ENCODE measurements at places on chromosomes 2 and 18.

- no peak for DNase-seq
Measured at GRCh38 chr2:120978359-120979050, 242.8 kb downstream of the GLI2 start.

DNA sequence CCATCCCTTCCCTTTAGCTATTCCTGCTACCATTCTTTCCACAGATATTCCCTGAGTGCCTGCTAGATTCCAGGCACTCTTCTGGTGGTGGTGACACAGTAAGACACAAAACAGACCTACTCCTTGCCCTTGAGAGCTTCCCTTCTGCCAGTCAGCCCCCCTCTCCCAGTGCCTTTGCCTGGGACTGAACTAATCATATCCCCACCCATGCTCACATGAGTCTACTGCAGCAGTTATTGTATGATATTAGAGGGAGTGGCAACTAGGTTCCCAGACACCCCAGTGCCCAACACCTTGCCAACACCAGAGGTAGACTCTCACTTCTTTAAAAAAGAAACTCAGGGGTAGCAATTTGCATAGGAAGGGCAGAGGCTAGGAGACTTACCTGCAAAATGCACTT lies 7.2 kb upstream of the LBH start:
- no peak for DNase-seq

DNA sequence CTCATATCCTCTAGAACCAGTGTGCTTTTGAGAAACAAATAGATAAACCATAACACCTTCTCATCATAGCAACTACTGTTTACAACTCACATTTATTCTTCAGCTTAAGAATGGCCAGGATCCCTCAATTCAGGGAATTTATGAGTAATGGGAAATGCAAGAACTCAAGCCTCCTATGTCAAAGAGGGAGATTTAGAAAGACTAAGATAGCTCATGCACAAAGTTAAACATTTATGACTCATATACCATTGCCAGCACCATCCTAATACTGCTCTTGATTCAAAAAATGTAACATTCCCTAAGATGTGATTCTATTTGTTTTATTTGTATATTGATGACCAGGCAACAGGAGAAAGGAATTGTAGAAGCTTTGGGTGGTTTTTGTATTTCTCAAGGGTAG lies 172.8 kb downstream of the CYP26B1 start:
- no peak for DNase-seq

GRCh38 chr2:28333606-28334526 lies 58.8 kb upstream of the FOSL2 start:
- DNase-seq = no peak

DNA sequence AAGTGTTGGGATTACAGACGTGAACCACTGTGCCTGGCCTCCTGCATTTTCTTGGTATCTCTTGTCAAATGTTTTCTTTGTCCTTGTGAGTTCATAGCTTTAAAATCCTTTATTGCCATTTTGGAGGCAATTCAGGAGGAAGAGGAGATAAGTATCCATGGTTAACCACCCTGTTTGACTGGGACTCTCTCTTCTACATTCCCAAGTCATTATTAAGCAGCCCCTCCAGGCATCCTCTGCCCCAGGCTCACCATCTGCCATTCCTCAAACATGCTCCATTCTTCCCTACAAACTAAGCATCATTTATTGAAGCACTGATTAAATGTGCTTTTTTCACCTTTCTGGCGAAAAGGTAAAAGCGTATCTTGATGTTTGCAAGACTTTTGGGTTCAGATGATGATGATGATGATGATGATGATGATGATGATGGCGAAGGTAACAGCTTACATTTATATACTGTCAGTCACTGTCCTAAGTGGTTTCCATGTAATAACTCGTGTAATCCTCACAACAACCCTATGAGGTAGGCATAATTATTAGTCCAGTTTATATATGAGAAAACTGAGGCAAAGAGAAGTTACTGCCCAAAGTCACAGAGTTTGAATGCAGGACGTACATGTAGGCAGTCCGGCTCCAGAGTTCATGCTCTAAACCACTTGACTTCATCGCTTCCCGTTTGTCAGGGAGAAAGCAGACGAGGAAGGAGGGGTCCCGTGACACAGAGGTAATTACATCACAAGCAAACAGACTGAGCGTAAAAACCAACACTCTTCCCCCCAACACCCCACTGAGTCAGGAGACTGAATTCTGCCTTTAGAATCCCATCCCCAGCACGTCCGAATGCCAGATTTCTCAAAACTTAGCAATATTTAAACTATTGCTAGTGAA lies 69.7 kb upstream of the ACKR3 start:
- no peak for DNase-seq

DNA sequence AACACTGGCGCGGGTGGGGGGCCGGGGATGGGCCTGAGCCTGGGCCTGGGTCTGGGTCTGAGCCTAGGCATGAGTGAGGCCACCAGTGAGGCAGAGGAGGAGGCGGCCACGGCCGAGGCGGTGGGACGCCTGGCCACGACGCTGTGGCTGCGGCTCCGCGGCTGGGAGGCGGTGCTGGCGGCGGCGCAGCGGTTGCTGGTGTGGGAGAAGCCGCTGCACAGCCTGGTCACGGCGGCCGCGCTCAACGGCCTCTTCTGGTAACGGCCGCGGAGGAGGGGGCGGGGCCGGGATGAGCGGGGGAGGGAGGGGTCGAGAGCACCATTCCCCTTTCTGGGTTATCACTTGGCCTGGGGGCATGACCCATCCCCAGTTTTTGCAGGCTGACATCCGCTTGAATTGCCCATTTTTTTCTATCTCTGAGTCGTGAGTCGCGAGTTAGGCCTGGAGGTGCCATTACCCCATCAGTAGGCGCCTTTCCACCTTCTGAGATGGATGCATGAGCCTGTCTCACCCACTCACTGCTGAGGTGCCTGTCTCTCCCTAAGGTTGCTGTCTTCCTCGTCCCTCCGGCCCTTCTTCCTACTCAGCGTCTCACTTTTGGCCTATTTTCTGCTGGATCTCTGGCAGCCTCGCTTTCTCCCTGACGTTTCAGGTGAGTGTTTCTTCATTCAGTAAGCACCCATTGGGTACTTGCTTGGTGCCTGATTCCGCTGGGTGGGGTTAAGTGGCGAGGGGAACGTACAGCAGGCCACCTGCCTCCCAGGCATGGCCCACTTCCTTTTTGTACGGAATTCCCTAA lies 501 bp downstream of the RETREG2 start:
- no peak for DNase-seq

GRCh38 chr2:121072784-121073183 lies 212.2 kb downstream of the TFCP2L1 start:
- DNase-seq = no peak

DNA sequence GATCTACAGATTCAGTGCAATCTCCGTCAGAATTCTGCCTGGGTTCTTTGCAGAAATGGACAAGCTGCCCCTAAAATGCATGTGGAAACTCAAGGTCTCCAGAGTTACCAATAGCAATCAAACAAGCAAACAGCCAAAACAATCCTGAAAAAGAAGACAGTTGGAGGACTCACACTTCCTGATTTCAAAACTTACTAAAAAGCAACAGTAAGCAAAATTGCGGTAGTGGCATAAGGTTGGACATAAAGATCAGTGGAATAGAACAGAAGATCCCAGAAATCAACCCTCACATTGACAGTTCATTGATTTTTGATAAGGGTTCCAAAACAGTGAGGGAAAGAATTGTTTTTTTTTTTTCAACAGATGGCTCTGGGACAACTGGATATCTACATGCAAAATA lies 59.7 kb downstream of the NPPC start:
- no peak for DNase-seq

GRCh38 chr2:237033536-237034060 lies 52.1 kb upstream of the COPS8 start:
- DNase-seq = no peak

GRCh38 chr2:233991196-233991595 lies 59.3 kb upstream of the SPP2 start:
- no peak for DNase-seq

GRCh38 chr2:150020937-150021673 lies 433.5 kb upstream of the MMADHC start:
- no peak for DNase-seq

DNA sequence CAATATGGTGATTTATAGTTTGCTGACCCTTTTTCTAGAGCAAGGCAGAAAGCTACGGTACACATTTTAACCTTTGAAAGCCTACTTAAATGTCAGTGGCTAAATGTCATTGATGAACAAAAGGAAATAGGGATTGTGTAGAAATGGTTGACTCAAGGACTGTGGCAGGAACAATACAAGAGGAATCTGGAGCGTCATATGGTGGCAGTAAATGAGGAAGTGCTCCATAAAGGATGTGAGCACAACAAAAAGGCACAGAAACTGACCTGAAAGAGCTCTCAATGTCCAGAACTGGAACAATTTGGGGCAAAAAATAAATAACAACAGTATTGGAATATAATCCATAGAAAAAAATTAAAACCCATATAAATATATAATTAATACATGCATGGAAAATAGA lies 443.9 kb upstream of the VRK2 start:
- no peak for DNase-seq

DNA sequence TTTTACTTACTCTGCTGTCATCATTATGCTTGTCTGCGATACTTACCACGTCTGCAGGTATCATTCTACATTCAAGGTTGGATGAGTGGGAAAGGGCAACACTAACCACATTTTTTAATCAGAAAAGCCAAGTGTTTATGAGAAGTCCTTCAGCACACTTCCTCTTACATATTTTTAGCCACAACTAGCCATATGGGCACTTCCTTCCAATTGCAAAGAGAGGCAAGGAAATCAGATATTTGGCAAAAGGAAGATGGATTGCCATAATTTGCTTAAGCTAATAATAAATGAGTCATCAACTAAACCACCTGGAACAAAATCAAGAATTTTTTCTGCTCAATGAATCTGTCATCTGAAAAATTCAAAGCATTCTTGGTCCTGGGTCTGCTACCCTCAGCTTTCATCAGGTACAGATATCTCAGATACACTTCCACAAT lies 16.7 kb upstream of the MRO start:
- DNase-seq = no peak

DNA sequence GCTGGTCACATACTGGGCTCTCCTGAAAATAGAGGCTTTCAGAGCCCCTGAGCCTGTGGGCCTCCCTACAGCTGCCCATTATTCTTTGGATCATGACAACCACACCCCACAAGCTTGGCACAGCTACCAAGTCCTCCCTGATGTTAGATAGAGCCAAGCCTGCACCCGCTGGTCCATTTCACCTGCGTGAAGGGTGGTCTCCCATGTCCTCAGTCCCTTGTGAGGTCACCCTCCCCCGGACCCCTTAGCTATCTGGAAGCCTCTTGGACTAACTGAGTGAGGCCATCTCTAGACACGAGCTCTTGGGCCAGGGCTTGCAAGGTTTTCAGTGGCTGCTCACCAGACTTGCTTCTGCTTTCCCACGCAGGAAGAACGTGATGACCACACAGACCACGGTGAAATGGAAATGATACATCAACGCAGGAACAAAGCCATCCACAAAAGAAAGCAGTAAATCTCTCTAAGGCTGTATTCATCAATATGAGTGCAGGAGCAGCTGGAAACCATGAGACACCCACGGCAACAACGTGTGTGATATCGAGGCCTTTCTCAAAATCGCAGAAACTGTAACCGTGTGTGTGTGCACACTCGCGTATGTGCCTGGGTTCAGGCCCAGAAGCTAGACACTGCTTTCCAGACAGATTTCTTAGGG lies 10.1 kb upstream of the MAL start:
- DNase-seq = no peak

- DNase-seq = no peak
Measured at GRCh38 chr2:224951723-224952481, 90.4 kb downstream of the DOCK10 start.

- no peak for DNase-seq
Measured at GRCh38 chr18:44309185-44309584, 371.5 kb upstream of the SETBP1 start.

DNA sequence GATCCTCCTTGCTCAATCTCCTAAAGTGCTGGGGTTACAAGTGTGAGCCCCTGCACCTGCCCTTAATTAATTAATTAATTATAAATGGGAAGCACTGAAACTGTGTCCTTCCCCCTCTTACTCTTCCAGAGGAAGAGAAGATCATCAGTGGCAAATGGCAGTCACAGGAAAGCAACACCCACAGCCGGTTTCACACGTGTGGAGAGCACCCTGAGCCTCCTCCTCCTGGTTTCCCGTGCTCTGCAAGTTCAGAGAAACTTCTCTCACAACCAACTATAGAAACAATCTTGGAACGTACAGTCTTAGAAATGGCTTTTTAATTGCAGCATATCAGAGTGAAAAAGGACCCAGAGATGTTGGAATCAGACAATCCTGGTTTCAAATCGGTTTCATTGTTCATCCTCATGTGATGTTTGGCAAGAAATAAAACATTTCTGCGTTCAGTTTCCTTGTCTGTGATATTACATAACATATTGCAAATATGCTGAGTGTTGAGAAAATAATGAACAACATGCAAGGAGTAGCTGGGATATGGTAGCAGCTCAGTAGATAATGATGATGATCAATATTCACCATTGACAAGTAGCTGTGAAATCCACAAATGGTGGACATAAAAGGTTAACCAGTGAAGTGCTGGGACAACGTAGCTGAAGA lies 141.0 kb upstream of the KCTD1 start:
- DNase-seq = no peak

DNA sequence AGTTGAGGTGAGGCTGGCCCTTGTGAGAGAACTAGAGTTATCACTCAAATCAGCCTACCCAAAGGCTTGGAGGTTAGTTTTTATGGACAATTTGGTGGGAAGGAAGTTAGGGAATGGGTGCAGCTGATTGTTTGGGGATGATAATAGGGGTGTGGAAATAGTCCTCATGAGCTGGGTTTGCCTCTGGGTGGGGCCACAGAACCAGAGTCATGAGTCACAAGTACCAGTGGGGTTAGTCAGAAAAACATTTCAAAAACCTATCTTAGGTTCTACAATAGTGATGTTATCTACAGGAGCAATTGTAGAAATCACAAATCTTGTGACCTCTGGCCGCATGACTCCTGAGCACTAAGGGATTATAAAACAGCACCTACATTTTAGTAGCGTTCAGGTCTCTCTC lies 630.1 kb upstream of the PIK3C3 start:
- no peak for DNase-seq

- DNase-seq = no peak
Measured at GRCh38 chr2:25926984-25927756, 48.9 kb upstream of the ASXL2 start.

DNA sequence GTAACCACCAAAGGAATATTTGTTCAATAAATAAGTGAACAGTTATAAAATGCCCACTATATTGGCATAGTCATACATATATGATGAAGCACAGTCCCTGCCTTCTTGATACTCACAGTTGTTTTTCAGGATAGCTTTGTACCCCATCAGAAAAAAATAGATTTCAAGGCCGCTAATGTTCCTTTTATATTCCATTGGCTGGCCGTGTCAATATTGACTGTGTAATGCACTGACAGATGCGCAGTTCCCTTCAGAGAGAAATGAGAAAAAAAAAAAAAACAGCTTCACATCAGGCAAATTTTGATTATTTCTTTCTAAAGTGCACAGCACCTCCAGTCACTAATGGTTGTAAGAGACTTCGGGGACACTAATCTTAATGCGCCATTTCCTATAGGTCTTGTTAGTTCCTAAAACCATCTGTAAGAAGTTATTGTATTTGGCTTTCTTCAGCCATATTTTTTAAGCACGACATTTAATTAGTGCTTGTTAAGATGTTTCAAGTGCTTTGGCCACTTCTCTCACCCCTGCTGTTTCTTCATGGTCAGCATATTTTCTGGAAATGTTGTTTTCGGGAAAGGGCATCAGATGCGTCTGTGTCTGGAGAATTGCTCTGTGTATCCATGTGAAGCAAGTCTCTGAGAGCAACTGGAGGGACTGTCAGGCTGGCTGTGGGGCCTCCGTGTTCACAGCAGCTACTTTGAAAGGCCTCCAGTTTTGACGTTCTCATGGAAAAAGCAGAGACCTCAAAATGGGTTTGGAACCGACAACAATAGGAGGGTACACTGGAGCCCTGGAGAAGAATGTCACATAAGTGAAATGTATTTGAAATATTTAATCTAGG lies 378.3 kb downstream of the MTX2 start:
- DNase-seq = no peak

Measured in esophagus squamous epithelium (tissue), 5 donors.